EL (cell line): ENCODE measurements at places on chromosomes 11 and 22.
A peak's percentile ranks its signal among the peaks of the same experiment; 100 is the strongest.

DNA sequence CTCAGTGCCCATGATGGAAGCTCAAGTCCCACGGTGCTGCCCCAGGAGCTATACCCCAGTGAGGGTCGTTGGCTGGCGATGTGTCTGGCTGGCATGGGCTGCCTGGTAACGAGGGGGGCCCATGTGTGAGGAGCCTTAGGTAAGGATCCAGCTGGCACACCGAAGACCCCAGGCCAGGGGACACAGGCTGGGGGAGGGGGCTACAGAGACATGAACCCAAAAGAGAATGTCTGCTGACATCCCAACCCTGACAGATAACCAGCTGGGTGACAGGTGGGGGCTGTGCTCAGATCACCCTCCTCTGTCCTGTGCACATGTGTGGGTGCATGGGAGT lies 39.2 kb downstream of the RTN4R start:
- no peak for DNase-seq

DNA sequence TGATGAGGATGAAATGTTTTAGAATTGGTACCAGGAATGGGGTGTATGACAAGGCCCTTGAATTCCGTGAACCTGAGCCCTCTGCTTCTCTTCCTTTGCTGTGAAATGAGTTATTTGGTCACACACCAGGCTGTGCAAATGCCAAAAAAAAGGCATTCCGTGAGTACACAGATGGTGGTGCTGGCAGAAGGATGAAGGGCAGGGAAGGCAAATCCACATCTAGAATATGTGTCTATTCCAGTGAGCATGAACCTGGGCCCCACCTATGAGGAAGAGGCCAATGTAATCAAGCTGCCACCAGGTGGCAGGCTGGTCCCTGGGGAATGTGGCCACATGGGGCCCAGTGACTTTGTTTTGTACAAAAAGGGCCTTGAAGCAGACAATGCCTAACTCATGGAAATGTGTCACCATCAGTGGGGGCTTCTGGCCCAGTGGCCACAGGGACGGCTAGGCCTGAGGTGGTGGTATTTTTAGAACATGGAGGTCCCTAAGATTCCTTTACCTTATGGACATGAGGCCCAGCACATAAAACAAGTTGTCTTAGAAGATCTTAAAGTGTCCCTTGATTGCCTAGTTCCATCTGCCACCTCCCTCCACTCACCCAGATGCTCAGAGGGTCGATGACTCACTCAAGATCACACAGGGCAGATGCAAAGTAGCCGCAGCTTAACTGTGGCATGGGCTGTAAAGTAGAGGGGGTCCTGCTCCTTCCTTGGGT lies 3.9 kb upstream of the RNF215 start:
- DNase-seq: peak; percentile 75

- DNase-seq: no peak
These were observed 5.1 kb downstream of the EFEMP2 start for GRCh38 chr11:65867284-65868071.

- DNase-seq: no peak
These were observed 68.2 kb upstream of the BMAL1 start for GRCh38 chr11:13209379-13209778.

GRCh38 chr11:70367071-70367470 lies 31.3 kb upstream of the CTTN start:
- peak; percentile 41 for DNase-seq

DNA sequence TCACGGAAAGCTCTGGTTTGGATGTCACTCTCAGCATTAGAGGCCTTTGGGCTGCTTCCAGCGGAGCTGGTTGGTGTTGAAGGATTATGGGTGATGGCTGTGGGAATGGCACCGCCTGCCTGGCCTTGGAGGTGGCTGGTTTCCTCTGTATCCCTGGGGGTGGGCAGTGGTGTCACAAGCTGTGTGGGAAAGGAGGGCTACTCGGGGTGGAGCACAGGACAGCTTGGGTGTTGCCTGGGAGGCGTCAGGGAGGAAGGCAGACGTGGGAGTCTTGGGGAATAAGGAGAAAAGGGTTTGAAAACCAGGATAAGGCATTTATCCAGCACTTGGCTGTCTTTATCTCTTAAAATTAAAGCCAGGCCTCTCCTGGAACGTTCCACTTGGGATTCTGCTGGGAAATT lies 71.8 kb downstream of the ADAMTS15 start:
- no peak for DNase-seq

- DNase-seq: peak; percentile 38
These were observed 9.4 kb upstream of the SF1 start for GRCh38 chr11:64787526-64788320.

DNA sequence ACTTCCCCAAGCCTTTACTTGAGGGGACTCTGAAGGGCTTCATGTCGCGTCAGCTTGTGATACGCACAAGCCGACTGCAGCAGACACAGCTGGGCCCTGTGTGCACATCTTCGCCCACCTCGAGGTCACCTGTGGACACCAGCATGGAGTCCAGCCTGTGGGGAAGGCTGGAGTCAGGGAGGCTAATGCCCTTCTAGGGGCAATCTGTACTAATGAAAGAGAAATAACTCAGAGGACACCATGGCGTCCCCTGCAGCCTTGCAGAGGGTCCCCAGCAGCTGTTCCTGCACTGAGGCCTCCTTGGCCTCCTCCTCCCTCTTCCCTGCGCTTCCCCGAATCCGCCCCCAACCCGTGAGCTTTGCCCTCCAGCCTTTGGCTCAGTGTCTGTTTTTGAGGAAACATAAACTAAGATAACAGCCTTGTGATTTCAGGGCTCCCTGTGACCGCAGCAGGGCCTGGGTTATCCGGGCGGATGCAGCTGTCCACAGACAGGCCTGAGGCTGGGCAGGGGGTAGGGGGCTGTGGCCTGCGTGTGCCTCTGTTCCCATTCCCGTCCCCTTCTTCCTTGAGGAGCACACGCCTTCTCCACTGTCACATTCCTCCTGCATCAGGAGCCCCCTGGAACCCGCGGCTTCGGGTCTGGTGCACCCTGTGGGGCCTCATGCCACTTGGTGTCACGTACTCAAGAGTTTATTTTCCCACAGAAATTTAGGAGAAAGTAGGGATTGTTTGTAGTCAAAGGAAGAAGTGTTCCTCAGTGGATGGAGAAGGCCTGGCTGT lies 25.0 kb downstream of the KRTAP5-5 start:
- DNase-seq: no peak

DNA sequence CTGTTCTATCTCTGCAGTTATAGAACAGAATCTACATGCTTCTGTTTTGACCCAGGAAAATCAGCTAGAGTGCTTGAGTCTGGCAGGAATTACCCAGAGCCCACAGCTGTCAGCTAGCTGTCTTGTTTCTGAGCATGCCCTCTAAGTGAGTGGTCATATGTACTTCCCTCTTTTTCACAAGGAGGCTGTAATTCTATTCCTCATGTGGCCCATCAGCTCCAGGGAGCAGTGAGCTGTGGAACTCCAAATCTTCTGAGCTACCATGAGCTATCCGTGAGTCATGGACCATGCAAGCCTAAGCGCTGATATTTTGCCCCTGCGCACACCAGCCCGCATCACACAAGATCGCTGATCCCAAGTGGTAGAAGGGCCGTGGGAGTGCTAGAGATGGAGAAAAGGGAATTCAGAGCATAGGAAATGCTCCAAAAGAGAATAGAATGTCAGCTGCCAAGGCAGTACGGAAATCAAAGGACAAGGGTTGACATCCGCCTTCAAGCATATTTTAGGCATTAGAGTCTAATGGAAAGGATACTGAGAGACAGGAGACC lies 5.4 kb downstream of the FJX1 start:
- peak; percentile 90 for DNase-seq

DNA sequence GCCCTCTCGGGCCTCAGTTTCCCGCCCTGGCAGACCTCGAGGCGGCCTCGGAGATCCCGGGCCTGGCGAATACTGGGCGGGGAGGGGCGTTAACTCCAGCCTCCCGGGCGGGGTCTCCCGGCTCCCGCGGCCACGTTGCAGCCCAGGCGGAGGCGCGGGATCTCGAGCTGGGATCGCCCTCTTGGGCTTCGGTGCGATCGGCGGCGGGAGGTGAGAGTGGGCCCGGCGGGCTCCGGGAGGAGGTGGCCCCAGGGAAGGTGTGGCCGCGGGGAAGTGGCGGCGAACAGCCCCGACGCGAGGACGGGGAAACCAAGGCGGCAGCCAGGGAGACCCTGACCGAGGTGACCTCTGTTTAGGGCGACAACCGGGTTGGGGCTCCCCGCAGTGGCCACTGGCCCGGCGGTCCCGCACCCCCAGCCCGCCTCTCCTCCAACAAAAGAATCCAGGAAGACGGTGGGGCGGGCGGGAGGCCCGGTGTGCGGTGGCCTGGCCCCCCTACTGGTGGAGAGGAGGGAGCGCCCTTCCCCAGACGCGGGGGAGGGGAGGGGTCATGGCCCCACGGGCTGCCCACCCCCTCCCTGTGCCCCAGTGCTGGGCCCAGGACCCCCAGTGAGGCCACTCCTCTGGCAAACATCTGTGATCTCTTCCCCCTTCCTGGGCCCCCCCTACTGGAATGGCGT lies at the start of gene PHETA2:
Gene PHETA2 (plus strand): TSS at position 117 of the 680 bp plus-strand sequence. CDS start 3,046 bp downstream, outside the sequence.
- peak; percentile 50 for DNase-seq

GRCh38 chr22:26825960-26826935 lies 168.9 kb downstream of the MIAT start:
- peak; percentile 16 for DNase-seq

- no peak for DNase-seq
These were observed 32.3 kb downstream of the OR10A6 start for GRCh38 chr11:7898666-7899283.

GRCh38 chr11:47485107-47485506 lies 36.2 kb upstream of the RAPSN start:
- no peak for DNase-seq

DNA sequence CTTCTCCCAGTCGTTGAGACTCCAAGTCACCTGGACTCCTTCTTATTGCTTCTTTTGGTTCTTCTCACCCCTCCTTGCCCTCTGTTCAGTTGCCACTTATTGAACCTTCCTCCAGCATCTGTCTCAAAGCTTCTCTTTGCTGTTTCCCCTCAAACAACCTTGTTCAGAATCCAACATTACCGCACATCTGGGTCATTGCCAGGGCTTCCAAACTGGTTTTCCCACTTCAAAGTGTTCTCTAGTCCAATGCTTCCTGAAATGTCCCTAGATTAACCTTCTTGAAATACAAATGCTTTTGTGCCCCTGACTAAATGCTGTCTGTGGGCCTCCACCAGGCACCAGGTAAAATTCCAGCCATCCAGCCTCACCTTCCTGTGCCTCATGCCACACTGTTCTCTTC lies 100.8 kb upstream of the TTC12 start:
- no peak for DNase-seq

GRCh38 chr11:62315431-62315830 lies 16.6 kb upstream of the SCGB1D4 start:
- DNase-seq: no peak
